ENCODE measurements at places on chromosomes 7 and 10.

- DNase-seq: no peak
These were observed 2.8 kb downstream of the PDGFA start for GRCh38 chr7:516606-517456.

DNA sequence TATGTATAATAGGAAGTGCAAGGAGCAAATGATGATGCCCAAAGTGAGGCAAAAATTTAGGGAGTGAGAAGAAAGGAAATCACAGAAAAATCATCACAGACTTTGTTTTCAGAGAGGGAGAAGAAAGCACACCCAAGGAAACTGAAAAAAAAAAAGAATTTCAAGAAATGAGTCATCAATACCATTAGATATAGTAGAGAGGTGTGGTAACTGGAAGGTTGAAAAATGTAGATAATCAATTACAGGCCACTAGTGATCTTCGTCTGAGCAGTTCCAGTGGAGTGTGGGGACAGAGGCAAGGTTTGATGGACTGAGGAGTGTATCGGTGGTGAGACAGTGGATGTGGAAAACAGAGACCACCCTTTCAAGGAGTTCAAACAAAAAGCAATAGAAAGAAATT is 31.7 kb downstream of the ASB4 start:
- no peak for DNase-seq

GRCh38 chr10:113960617-113961181 is 83.0 kb upstream of the ADRB1 start:
- no peak for DNase-seq

DNA sequence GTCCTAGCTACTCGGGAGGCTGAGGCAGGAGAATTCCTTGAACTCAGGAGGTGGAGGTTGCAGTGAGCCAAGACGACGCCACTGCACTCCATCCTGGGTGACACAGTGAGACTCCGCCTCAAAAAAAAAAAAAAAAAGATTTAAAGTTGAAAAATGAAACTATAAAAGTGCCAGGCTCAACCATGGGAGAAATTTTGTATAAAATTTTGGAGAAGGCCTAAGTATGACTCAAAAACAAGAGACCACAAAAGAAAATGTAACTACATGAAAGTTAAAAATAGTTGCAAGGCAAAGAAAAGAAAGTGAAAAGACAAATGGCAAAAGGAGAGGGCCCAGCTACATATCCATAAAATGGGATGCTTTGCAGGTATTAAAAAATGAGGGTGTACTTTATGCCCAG is 104.1 kb downstream of the ARHGAP22 start:
- DNase-seq: no peak

- DNase-seq: no peak
These were observed 113.8 kb upstream of the PPP2R2D start for GRCh38 chr10:131786756-131787605.

DNA sequence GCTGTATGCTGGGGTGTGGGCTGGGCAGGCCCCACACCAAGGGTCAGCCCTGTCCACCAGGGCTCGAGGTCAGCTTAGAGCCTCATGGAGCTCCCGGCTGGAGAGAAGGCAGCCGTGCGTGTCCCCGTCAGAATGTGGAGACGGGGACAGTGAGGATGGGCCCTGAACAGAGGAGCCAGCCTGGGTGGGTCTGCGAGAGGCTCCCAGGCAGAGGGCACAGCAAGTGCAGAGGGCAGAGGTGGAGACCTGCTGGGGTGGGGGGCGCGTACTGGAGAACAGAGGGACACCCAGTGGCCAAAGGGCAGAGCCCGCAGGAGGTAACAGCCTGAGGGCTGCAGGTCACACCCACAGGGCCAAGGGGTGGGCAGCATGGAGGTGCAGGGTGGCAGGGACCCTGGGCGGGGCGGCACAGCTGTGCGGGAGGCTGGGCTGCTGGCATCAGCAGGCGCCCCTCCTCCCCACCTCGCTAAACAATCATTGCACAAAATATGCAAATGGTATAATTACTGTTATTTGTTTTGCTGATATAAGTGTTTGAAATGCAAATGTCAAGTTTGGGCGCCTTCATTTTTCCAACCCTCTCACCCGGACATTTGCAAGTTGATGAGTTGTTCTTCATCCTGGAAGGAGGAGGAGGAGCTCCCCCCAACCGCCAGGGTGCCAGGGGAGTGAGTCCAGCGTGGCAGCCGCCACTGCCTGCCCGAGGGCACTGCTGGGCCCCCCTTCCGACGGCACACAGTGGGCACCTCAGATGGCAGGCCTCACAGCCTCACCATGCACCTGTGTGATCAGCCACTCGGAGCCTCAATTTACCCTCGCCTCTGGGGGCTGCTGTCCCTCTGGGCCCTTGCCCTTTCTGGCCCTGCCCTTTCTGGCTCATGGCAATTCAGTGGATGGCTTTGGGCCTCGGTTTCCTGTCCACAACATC is 35.0 kb downstream of the ELFN1 start:
- no peak for DNase-seq

DNA sequence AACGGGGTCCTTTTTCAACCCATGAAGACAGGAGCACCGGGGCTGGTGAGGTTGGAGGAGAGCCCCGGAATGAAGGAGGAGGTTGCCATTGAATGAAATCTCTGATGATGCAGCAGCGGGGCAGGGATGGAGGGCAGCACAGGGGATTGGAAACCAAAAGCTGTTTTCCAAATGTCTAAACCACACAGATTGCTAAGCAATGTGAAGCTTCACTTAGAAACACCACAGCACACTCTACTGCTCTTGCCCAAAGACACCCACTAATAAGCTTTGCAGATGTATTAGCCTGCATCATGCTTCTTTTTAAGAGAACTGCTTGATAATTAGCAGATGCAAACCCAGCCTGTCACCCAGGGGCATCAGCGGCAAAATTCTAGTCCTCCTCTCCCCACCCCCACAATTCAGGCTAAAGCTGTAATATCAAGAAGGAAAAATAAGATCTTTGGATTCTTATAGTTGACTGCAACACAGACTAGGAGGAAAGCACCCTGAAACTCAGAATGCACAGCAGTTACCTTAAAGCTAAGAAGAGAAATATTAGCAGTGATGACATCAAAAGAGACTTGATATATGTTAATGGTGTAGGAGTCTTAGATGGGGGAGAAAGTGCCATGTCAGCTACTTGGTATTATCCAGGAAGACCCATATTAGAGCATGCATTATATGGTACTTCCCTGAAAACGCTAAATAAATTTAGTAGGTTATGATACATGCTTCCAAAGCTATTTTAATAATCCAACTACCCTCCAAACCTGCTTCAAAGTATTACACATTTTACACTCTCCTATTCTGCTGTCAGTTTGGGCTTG is 666.7 kb downstream of the KCNMA1 start:
- no peak for DNase-seq

- no peak for DNase-seq
These were observed 259.9 kb downstream of the CACNA2D1 start for GRCh38 chr7:82183634-82184033.

GRCh38 chr7:32639122-32639521 is 143.8 kb downstream of the AVL9 start:
- no peak for DNase-seq

DNA sequence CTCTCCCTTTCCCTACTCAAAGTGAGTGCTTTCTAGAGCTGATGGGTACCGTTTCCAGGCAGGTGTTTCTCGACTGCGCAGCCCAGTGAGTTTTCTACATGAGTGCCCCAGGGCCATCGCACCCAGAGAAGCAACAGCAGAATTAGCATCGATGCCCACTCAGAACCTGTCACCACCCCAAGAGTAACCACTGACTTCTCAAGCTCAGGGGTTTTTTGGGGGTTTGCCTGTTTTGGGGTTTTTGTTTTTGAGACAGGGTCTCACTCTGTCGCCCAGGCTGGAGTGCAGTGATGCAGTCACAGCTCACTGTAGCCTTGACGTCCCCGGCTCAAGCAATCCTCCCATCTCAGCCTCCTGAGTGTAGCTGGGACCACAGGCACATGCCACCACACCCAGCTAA is 25.7 kb downstream of the SNX8 start:
- DNase-seq: no peak

DNA sequence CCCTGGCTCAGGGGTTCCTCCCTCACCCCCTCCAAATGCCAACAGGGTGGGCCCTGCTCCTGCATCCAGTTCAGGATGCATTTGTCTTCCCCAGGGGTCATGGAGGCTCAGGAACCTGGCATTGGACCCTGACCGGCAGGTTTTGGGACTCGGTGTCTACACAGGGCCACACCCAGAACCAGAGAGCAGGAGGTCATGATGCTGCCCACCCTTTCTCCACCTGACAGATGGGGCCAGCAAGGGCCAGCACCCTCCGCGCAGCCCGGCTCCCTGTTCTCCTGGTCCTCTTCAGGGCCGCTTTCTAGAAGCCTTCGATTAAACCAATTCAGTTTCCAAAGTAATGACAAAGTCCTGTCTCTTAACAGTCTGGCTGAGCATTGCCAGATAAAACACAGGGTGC is 50.2 kb downstream of the CAMK2B start:
- DNase-seq: no peak

DNA sequence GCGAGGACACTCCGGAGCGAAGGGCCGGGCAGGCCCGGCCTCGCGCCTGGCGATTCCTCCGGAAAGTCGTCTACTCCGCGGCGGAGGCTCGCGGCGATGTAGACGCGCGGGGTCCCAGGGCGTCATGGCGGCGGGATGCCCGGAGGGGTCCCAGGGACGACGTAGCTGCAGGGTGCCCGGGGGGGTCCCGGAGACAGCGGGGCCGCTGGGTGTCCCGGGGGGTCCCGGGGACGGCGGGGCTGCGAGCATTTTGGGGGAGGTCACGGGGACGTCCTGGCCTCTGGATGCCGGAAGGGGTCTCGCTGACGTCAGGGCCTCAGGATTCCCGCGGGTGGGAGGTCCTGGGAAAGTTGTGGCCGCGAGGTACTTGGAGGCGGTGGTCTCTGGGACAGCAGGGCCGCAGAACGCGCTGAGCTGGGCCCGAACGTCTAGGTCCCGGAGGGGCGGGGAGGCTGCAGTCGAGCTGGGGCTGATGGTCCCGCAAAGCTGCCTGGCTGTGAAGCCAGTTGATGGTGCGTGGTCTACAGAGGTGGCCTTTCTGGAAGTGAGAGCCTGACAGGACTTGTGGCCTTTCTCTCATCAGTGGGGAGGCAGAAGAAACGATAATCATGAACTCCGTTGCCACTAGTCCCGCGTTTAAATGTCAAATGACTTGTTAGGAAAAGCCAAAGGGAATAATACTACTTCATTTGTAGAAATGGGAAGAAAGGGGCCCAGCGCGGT is 637 bp downstream of the HSPA14 start:
- DNase-seq: no peak

GRCh38 chr10:131134651-131135050 is 176.9 kb downstream of the TCERG1L start:
- DNase-seq: no peak

- no peak for DNase-seq
These were observed 47.6 kb upstream of the PPP1R3C start for GRCh38 chr10:91680487-91680886.

DNA sequence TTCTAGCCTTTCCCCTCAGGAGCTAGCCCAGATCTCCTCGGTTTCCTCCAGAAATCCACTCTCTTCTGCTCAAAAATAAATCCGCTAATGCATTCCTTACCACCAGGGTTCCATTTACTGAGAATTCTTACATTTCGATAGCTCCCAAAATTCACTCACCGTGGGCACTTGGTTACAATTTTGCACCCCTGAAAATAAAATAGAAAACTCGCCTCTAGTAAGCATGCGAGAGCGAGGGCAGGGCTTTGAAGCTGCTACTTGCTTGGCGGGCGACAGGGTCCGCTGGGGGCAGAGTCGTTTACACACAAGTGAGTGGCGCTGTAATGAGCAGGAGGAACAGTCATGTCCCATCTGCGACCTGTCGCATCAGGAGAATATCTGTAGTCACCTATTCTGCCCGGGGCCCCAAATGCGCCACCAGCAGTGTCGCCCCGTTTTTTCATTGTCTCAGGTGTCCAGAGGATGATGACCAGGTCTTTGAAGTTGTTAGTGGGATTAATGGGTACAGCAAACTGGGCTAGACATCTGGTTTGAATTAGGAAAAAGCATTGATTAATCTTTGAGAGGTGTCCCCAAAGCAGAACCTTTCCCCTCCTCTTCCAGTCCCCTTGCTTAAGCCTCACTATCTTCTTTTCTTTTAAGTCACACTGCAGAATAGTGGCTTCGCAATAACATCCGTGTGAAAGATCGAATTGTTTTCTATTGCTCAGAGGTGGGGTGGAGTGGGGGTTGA is 1.2 kb upstream of the MEOX2 start:
- DNase-seq: no peak

DNA sequence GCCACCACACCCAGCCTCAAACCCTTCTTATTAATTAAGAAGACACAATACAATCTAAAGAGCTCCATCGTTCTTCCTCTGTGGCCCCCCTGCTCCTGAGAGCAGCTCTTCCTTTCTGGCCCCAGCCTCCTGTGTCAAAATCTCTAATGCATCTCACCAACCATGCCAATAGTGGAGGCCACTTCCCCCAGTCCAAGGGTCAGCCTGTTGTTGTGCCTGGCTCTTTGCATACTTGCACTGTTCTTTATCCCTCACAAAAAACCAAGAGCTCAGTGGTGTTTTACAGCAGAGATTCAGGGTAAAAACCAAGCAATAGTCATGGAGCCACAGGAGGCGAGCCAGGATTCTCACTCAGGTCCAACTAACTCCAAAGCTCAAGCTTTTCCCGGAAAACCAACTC is 190.2 kb downstream of the GFRA1 start:
- no peak for DNase-seq

GRCh38 chr10:22831586-22831985 is 96.3 kb upstream of the ARMC3 start:
- no peak for DNase-seq

DNA sequence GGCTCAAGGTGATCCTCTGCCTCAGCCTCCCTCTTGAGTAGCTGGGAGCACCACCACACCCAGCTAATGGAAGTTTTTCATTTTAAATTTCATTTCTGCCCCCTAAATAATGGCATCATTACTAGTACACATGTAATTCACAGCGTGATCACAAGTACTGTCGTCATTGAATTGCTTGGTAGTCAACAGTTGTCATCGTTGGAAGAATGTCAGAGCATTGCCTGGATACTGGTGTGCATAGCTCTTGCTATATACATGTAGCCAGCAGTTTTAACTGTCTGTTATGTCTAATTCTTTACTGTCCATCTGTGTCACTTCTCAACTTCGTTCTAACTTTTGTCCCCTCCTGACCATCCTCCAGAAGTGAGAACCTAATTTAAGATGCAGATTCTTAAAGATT is 62.1 kb downstream of the CRPPA start:
- DNase-seq: no peak

DNA sequence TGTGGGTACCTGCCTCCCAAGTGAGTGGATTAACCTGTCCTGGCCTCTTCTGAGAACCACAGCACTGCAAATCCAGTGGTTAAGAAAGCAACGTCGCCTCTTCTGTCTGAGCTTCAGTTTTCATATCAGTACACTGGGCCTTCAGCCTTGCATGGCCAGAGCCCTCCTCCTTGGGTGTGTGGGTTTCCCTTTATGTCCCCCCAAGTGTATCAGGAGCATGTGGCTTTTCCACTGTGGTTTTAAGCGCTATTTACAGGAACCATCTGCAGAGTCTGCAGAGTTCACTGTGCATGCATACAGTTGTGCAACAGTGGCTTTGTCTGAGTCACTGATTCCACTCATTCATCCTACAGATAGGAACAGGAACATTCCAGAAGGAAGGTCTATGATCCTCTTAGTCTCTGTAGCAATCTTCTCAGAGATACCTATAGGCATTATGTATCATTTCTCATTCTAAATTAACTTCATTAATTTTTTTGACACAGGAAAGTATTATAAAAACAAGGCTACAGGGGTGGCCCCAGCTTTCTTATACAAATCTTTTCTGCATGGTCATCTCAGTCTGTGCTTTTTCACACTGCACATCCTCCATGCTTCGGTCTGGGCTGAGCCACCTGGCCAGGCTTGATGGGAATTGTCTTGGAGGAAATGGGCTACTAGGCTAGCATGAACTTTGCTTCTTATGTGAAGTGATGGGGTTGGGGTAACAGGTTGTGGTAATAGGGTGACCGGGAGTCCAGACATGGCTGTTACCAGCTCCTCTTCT is 17.1 kb downstream of the MBL2 start:
- DNase-seq: no peak

GRCh38 chr10:28300027-28300426 is 2.8 kb downstream of the MPP7 start:
- DNase-seq: no peak

Measured in AG09319 (cell line).